Lung (tissue), 17 donors: ENCODE measurements at places on chromosomes 7 and 10. TPM values are rescaled to one million over a fixed set of nuclear protein-coding genes. Genes with fewer than 3 reads are reported as not detected.
A peak's percentile ranks its signal among the peaks of the same experiment; 100 is the strongest.

GRCh38 chr7:109062798-109063197 is 493.1 kb downstream of the DNAJB9 start:
- no peak for DNase-seq

- no peak for DNase-seq
Observed at GRCh38 chr7:65896279-65896870, 23.5 kb downstream of the VKORC1L1 start.

DNA sequence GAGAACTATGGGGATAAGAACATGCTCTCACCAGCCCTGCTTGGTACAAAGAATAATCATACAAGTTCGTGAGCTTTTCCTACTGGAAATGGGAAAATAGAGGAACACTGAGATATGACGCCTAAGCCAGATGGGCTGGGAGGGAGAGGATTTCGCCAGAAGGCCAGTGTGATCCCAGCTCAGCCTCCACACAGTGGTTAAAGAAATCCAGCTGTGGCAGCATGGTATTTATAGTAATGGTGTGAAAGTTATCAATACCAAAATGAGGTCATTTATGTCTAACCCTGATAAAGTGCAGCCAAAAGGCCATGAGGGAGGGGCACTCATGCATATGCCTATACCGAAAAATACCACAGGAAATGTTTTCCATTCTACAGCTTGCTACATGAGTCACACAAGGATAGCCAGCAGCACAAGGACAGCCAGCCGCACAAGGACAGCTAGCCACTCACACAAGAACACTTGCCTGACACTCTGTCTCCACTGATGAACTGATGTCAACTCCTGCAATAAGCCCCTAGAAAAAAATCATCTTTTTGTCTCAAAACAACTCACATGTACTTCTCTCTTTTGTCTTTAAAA is 49.4 kb downstream of the FRMPD2 start:
- no peak for DNase-seq

- DNase-seq, result no peak
Observed at GRCh38 chr7:80581486-80582260, 56.8 kb upstream of the CD36 start.

GRCh38 chr7:140719721-140720120 is 23.2 kb downstream of the NDUFB2 start:
- DNase-seq, result peak; percentile 70

- no peak for DNase-seq
Observed at GRCh38 chr7:110771717-110772116, 319.2 kb upstream of the LRRN3 start.

GRCh38 chr7:153100691-153101237 is 341.2 kb downstream of the ACTR3B start:
- no peak for DNase-seq

GRCh38 chr7:28705350-28705749 is 252.8 kb downstream of the TRIL start:
- DNase-seq, result no peak

DNA sequence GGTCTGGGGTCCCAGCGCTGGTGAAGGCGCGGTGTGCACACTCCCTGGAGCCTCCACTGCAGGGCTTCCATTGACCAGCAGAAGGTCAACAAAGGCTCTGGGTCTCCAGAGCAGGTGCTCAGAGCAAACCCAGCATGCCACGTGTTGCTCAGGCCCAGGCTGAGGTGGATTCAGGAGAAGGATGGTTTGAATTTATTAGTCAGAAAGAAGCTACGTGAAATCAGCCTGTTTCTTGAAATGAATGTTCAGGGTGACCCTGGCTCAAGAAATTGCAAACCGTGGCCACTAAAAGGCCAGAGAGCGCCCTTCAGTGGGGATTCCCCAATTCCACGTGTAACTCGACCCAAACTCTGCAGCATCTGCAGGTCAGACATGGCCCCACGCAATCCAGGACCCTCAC is 82.7 kb upstream of the PFKP start:
- no peak for DNase-seq

DNA sequence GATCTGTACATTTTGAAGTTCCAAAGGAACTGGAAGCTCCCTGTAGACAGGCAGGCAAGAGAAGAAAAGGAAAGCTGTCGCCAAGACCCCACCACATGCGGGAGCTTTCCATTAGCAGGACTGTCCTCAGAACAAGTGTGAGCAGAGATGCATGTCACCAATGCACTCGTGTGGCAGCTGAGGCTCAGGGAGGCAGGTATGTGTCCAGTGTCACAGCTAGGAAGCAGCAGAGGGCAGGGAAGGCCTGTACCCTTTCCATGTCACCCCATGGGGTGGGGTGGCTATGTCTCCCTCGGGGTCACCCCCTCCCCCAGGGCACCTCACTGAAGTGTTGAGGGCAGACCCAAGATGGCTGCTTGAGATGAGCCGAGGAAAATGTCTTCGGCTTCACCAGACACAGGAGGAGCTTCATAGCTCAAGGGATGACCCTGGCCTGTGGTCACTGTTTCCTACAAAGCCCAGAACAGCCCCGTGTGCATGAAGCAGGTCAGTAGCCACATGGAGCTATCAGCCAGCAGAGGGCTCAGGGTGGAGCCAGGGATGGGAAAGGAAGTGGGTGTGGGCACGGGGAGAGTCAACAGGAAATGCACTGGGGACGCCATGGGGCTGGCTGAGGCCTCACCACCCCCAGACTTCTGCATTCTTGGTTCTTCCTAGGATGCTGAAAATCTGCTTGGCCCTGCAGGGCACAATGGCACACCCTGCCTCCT is 96.6 kb downstream of the FAM53B start:
- peak; percentile 33 for DNase-seq

DNA sequence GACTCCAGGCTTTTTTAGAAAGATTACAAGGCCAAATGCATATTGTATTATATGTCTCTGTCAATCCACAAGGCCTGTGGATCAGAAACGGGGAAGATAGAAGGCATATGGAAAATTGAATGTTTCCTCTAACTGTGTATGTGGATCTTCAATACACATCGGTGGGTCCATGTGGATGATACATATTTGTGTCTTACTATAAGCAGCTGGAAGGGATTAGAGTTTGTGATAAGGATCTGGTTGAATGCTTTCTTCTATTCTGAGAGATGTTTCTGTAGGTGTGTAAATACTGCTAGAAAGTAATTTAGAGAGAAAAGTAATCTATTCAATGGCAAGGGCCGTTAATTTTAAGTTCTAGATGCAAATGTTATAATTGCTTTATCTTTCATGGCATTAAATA is 137.8 kb upstream of the AKR1E2 start:
- no peak for DNase-seq

GRCh38 chr7:151518105-151518946 is 1.4 kb downstream of the RHEB start:
- peak; percentile 38 for DNase-seq

- no peak for DNase-seq
Observed at GRCh38 chr7:41054960-41055661, 647.8 kb downstream of the INHBA start.

DNA sequence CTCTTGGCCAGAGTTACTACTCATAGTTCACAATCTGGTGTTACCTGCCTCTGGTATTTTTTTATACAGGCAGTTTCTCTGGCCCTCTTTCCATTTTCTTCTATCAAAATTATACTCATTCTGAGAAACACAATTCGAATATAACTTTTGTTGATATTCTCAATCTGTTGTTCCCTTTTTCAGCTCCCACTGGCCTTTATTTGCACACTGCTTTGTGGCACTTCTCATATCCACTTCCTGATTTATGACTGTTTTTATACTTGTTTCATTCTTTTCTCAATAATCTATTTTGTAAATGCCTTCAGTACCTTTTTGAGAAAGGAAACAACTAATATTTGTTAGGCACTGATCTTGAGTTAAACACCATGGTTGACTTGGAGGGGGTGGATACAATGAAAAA is 93.8 kb upstream of the HDAC9 start:
- no peak for DNase-seq

- DNase-seq, result peak; percentile 75
Observed at GRCh38 chr10:74067373-74068352, 69.7 kb downstream of the VCL start.

NUTM2A gene
- 1.5 TPM for total RNA-seq

VIM gene
- 1,640 TPM for total RNA-seq

NKX1-2 gene
- total RNA-seq, result 0.06 TPM

TEX47 gene
- total RNA-seq, result not detected

GPRIN2 gene
- 36.5 TPM for total RNA-seq

C10orf53 gene
- total RNA-seq, result 0.11 TPM
